ENCODE measurements at places on chromosomes 11 and 22.

- no peak for DNase-seq
These were observed 12.0 kb downstream of the SLC35E4 start for GRCh38 chr22:30647536-30647935.

DNA sequence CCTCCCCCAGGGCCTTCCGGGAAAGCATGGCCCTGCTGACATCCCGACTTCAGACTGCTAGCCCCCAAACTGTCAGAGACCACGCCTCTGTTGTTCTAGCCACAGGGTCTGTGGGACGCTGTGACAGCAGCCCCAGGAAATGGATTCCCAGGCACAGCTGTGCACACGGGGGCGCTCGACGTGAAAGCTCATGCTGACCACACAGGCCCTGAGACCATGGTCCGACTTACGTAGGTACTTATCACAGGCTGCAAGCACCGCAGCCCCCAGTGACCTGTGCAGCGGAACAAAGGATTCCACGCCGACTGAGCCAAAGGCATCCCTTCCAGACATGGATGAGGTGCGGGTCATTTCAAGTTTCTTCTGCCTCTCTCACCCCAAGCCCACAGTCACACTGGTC is 150.6 kb downstream of the CTTN start:
- no peak for DNase-seq

GRCh38 chr11:113942256-113942655 is 32.7 kb upstream of the HTR3A start:
- no peak for DNase-seq

- DNase-seq: no peak
These were observed 29.6 kb upstream of the CYP2D6 start for GRCh38 chr22:42160251-42160650.

- DNase-seq: no peak
These were observed 39.3 kb upstream of the TP53I11 start for GRCh38 chr11:44989831-44990566.

DNA sequence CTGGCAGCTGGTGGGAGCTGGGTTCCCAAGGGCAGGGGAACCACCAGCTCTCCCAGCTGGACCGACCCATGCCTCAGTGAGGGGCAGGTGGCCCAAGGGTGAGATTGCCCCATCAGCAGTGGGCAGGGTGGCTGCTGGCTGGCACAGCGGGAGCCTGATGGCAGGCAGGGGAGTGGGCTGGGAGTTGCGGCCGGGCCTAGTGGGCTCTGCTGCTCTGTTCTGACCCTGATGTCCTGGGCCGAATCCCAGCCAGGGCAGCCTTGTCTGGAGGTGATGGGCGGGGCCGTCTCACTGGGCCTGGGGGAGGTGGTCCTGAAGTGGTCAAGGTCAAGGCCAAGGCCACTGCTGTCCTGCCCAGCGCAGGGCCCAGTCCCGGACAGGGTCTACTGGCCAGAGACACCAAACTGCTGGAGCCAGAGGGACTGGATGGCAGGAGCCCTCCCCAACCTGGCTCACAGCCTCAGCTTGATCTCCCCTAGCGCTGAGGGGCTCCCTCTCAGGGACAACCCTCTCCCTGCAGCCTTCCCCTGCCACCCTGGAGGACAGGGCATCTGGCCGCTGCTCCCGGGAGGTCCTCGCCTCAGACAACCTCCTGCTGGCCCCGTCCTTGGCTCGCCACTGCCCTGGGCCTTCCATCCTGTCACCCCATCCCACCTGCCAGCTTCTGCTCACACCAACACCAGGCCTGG is 26.5 kb upstream of the PPARA start:
- no peak for DNase-seq

GRCh38 chr11:2912498-2912897 is 16.7 kb downstream of the PHLDA2 start:
- DNase-seq: no peak

GRCh38 chr11:86676010-86676409 is 3.6 kb upstream of the ME3 start:
- DNase-seq: no peak

Measured in stimulated activated CD4-positive, alpha-beta T cell treated with anti-CD3 and anti-CD28 coated beads, Interleukin-2, amount 100 ng/mL, for 24 hours (primary cell).